Activated CD4-positive, CD25-positive, alpha-beta regulatory T cell (primary cell): ENCODE measurements at places on chromosomes 4 and X.

GRCh38 chr4:8830056-8830455 lies 41.6 kb downstream of the HMX1 start:
- no peak for DNase-seq

DNA sequence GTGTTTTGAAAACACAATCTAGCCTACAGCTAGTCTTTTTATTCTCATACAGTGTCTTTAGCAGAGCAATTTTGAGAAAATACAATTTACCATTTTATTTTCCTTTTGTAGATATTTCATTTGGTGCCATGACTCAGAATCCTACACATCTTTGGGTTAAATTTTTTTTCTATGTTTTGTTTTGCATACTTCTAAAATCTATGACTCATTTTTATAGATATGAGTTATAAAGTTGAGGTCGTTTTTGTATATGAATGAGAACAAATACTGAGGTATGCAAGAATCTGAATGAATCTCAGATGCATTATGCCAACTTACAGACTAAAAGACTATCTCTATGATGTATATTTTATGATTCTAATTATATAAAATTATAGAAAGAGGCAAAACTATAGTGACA lies 206.5 kb upstream of the ANXA10 start:
- no peak for DNase-seq

- no peak for DNase-seq
Observed at GRCh38 chr4:161188578-161188977, 975.2 kb downstream of the FSTL5 start.

- no peak for DNase-seq
Observed at GRCh38 chrX:135086197-135086854, 34.0 kb downstream of the ETDB start.

- DNase-seq, result no peak
Observed at GRCh38 chrX:148929686-148930085, 429.3 kb downstream of the AFF2 start.

- no peak for DNase-seq
Observed at GRCh38 chrX:33686105-33686504, 446.0 kb downstream of the FAM47A start.
